ENCODE measurements at places on chromosomes 13 and 19. TPM values are rescaled to one million over a fixed set of nuclear protein-coding genes. Genes with fewer than 3 reads are reported as not detected.

GRCh38 chr13:71619096-71619495 is 247.9 kb downstream of the DACH1 start:
- no peaks in the 10 kb centered on the region for H3K27me3 ChIP-seq
- H3K4me1 ChIP-seq = no peaks in the 10 kb centered on the region
- no peaks in the 10 kb centered on the region for H3K36me3 ChIP-seq
- H3K27ac ChIP-seq = no peak overlapping the region
- H3K4me3 ChIP-seq = no peak overlapping the region
- no peak for DNase-seq

DNA sequence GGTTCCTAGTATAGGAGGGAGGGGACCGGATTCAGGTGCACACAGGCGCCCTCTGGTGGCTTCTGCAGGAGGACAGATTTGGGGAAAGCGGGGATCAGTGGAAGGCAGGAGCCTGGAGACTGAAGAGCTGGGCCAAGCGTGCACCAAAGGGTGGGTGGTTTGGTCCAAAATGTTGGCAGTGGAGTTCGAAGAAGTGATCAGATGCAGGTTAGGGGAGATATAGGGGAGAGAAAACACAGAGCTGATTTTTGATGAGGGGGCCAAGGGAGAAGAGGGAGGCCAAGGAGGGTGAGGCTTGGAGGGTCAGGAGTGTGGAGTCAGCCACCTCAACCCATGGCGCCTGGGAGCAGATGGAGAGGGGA is 6.8 kb upstream of the CARM1 start:
- H3K27me3 ChIP-seq = no peaks in the 10 kb centered on the region
- H3K36me3 ChIP-seq = no peaks in the 10 kb centered on the region
- H3K4me3 ChIP-seq = no peak overlapping the region
- no peak overlapping the region for H3K27ac ChIP-seq
- H3K4me1 ChIP-seq = no peaks in the 10 kb centered on the region

DNA sequence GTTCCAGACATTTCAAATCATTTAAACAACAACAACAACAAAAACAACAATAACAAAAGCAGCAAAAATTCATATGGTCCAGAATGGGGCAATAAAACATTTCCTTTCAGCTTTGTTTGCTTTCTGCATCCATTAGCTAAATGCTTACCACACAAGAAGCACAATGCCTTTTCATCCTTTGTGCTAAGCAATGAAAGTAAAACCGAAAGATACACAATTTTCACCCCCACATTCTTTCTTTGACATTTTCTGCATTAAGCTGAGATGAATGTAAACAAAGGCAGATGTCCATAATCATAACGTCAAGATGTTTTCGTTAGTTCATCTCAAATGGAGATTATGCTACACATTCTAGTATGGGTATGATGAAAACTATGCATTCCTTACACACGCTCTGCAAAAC is 568.5 kb downstream of the SLITRK6 start:
- no peaks in the 10 kb centered on the region for H3K4me1 ChIP-seq
- no peak overlapping the region for H3K4me3 ChIP-seq
- H3K27ac ChIP-seq = no peak overlapping the region
- H3K36me3 ChIP-seq = no peaks in the 10 kb centered on the region
- no peak for DNase-seq
- H3K27me3 ChIP-seq = no peaks in the 10 kb centered on the region

DNA sequence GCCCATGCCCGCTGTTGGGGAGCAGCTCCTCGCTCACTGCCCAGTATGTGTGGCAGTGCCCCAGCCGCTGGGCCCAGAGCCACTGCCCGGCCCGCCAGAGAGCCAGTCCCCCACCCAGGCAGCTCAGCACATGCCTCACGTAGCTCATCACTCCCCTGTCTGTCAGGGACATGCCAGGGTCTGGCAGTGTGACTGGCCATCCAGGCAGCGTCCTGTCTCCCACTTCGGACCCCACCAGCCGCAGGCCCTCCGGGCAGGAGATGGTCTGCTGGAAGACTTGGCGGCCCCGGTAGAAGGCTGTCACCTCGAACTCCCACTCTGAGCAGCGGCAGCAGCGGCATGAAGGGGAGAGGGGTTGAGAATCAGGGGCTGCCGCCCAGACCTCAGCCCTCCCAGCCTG is 3.6 kb downstream of the IRF3 start:
- H3K27ac ChIP-seq = no peak overlapping the region
- DNase-seq = no peak
- H3K4me3 ChIP-seq = no peak overlapping the region
- H3K4me1 ChIP-seq = no peaks in the 10 kb centered on the region
- no peaks in the 10 kb centered on the region for H3K27me3 ChIP-seq

NOTCH3 gene
- total RNA-seq = 376 TPM

DNA sequence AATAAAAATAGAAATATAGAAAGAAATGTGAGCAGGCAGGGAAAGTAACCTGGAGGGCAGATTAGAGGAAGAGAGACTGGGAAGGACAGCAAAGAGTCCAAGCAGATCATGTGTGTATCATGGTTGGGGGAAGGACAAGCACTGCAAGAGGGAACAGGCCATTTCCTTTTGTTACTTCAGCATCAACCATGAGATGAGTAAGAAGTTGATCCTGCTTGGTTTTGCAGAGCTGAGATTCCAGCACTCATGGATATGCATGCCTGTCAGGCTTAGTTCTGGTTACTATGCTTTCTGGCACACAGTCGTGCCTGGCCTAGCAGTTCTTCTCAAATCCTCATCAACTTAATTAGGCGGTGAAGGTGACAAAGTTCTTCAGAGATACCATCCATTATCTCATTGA is 18.1 kb downstream of the NALCN start:
- no peaks in the 10 kb centered on the region for H3K4me1 ChIP-seq
- DNase-seq = no peak
- H3K27ac ChIP-seq = no peak overlapping the region

CDC16 gene
- total RNA-seq = 65.2 TPM

DNA sequence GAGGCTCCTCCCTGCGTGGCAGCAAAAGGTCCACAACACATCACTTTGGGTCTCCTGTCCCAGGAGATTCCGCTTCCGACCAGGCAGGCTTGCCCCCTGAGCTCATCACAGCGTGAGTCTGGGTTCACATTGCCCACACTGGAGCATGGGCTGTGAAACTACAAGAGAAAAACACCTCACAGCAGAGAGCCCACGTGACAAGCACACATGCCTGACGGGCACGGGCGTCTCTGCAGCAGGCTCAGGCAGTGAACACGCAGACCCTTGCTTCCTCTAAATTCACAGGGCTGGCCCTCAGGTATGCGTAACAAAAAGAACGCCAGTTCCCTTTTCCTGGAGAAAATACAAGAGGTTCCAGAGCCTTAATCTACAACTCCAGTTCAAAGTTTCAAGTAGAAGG is 41.9 kb downstream of the RASA3 start:
- DNase-seq = no peak
- H3K27me3 ChIP-seq = no peaks in the 10 kb centered on the region
- H3K36me3 ChIP-seq = no peaks in the 10 kb centered on the region
- H3K4me1 ChIP-seq = no peaks in the 10 kb centered on the region
- no peak overlapping the region for H3K27ac ChIP-seq
- H3K4me3 ChIP-seq = no peak overlapping the region

GRCh38 chr19:21256722-21257121 is 72.5 kb downstream of the ZNF708 start:
- no peaks in the 10 kb centered on the region for H3K4me1 ChIP-seq
- DNase-seq = no peak
- no peaks in the 10 kb centered on the region for H3K27me3 ChIP-seq
- no peak overlapping the region for H3K27ac ChIP-seq
- H3K4me3 ChIP-seq = no peak overlapping the region

SBK3 gene
- total RNA-seq = not detected

Data from aorta (tissue), 5 donors.